ENCODE measurements at places on chromosomes 5 and 9.
A peak's percentile ranks its signal among the peaks of the same experiment; 100 is the strongest.

GRCh38 chr9:27563738-27564430 is 9.4 kb downstream of the C9orf72 start:
- no peak for DNase-seq

DNA sequence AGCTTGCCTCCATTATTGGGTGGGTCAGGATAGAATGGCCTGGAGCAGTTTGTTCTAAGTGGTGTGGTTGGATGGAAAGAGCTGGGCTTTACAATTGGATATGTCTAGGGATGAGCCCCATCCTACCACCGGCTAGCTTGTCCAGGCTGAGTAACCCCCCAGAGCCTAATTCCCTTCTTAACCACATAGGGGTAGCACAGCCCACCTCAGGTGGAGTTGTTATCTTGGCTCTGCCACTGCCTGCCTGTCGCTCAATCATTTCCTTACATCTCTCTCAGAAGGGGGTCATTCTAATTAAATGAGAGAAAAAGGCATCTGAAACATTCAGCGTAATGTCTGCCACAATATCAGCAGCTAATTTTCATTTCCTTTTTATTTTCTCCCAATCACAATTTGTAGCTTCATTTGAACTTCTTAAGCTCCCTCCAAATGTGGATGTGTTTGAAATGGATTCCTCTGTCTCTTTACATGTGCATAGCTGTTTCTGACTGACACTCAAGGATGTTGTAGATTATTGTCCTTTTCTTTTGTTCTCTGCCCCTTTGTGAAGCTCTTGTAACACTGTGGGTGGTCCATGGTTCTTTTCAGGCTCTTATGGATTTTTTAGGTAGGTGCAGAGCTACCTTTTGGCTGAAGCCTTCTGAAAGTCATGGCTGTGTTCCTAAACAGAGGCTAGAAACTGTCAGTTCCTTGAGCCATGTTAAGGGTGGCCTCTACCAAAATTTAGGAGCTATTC is 383.1 kb upstream of the KLF4 start:
- DNase-seq, result no peak

DNA sequence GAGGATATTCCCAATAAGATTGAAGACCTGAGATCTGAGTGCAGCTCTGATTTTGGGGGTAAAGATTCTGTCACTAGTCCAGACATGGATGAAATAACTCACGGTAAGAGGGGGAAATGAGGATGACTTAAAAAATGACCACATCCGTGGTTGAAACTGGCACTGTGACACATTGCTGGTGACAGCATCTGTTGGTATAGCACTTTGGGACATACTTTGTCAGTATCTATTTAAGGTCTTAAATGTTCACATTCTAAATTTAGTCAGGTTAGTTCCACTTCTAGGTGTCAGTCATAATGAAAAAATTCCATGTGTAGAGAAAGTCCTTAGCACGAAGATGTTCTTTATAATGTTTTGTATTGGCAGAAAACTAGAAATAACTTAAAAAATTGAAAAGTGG is 70.9 kb downstream of the GAPVD1 start:
- no peak for DNase-seq

GRCh38 chr5:58074222-58074621 is 385.7 kb downstream of the PLK2 start:
- no peak for DNase-seq

DNA sequence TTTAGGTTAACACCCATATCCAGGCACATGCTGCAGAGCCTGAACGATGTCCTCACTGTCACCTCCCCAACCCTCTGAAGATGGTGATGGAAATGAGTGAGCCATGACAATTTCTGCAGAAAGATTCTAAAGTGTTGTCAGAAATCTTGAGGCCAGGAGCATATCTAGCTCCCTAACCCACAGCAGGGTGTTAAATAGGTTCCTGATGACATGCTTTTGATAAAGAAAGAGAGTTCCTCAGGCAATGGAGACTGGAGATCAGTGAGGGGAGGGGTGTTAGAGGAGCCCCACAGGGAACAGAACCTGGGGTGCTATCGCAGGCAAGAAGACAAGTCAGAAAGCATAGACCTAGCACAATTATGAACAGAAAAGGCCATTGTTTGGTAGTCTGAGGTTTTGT is 95.7 kb downstream of the ENC1 start:
- no peak for DNase-seq

DNA sequence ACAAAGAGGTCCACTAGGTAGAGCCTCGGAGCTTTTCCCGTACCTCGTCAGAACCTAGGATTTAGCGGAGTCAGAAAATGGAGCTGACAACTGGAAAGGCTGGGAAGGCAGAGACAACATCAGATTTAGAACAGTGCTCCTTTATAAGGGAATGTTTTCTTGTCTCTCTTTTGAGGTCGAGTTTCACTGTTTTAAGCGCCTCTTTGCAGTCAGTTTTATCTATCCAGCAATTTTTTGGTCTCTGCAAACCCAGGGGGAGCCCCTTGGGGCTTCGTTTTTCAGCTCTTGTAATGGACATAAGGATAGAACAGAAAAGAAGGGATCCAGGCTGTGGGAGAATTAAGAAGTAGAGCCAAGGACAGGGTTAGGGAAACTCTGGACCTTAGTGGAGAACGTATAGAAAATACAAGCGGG is 80.5 kb downstream of the FNBP1 start:
- no peak for DNase-seq

DNA sequence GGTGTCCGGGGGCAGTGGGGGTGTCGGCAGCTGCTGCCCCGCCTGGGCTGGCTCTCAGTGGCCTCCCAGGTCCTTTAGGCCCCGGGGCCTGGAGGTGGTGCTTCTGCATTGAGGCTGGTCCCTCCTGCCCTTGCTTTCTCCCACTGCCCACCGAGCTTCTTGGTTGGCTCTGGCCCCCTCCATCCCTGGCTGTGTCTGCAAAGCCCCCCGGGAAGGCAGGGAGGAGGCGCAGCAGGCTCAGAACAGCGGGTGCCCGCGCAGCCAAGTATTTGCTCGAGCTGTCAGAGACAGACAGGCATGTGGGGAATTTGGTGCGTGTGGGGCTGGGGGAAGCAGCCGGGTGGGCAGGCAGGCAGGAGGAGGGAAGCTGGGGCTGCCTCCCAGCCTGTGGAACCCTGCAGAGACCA is 11.5 kb downstream of the CXXC5 start:
- DNase-seq, result peak; percentile 70

DNA sequence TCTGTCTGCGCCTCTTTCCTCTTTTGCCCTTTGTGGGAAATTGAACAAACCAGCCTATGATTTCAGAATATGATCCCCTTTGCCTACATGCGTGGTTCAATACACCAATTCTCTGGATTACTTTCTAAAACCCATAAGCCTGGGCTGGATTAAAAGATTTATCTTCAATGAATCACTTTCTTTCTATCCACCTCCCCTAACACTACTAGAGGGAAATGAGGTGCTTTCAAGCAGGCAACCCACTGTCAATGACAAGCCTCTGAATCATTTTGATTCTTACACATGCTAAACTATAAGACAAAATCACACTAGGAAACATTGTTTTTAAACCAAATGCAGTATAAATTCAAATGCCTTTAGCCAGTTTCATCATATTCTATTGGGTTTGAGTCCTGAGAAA is 257.5 kb downstream of the AGTPBP1 start:
- DNase-seq, result no peak

DNA sequence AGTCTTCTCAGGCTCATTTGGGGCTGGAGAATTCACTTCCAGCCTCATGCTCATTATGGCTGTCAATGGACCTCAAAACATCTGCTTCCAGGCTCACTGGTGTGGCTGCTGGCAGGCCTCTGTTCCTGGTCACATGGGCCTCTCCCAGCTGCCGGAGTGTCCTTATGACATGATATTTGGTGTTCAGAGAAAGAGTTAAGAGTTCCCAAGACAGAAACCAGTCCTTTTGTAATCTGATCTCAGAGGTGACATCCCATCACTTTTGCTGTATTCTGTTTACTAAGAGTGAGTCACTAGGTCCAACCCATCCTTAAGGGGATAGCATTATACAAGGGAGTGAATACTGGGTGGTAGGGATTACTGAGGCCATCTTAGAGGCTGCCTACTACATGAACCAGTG is 104.6 kb downstream of the CACNA1B start:
- peak; percentile 40 for DNase-seq

- DNase-seq, result no peak
These were observed 45.1 kb upstream of the ROR2 start for GRCh38 chr9:91995000-91995655.

GRCh38 chr9:36974731-36975130 is 59.3 kb downstream of the PAX5 start:
- no peak for DNase-seq

- DNase-seq, result no peak
These were observed 39.0 kb downstream of the DDX31 start for GRCh38 chr9:132630811-132631210.

DNA sequence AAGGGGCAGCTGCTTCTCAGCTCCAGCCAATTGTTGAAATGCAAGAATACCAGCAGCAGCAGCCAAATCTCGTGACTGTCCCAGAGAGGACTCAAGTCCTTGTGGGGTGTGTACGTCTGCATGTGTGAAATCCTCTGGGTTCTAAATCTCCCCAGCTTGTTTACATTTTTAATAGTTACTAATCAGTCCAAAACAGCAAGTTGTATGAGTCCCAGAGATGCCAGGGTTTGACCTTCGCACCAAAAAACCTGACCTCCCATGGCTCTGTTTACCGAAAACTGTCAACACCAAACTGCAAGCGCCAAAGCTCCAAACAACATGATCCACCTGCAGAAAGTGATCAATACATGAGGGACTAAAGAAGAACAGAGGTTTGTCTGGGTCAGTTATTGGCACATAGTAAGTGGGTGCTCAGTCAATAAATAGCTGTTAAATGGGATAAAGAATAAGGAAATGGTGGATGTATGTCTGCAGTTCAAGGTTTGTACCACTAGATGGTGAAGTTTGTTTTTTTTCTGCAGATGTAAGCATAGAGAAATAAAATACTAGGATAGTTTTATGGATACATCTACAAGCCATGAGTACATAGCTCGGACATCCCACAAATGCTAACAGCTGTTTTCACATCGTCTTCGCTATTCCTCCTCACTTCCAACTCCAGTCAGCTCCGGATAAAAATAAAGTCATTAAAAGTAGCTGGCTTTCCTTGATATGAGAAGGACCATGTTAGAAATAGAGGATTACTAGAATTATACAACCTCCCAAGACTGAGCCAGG is 85.3 kb upstream of the ADRB2 start:
- no peak for DNase-seq

DNA sequence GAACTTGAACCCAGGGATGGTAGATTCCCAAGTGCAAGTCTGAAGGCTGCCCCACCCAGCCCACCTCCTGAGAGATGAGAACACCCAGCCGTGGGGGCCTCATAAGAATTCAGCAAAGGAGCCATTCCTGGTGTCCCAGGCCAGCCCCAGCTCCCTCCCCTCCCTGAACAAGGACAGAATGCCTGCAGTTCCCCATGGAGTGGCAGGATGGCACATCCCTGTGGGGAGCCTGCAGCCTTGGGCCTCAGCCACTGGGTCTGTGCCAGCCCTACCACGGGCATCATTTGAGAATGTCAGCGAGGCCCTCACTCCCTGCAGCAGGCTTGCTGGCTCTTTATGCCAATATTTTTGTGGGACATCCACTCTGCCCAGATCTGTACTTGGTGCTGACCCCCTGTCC is 36.2 kb upstream of the RAPGEF1 start:
- DNase-seq, result no peak

- no peak for DNase-seq
These were observed 22.4 kb downstream of the ZDHHC11B start for GRCh38 chr5:761854-762710.

DNA sequence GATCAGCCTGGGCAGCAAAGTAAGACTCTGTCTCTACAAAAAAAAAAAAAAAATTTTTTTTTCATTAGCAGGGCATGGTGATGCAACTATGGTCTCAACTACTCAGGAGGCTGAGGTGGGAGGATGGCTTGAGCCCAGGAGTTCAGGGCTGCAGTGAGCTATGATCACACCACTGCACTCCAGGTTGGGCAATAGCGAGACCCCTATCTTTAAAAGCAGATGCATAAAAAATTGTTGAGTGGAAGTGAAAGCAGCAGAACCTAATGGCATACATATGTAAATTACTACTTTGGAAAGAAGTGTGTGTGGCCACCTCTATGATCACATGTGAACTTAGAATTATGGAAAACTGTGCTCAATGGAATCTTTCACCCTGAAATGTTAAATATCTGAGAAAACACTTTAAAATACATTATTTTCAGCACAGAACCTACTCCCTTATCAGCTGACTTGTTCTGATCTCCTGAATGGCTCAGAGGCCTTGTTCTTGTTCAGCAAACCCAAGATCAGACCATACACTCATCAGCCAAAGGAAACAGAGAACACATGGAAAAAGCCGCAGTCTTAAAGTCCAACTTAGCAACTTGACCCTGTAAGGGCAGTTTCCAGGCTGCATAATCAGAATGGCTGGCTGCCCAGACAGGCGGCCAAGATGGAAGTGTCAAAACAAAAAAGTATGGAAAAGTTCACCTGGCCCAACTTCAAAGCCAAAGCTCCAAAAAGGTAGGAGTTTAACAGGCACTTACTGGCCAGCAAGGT is 56.5 kb downstream of the SIL1 start:
- no peak for DNase-seq

- no peak for DNase-seq
These were observed 472.0 kb downstream of the ACTL7B start for GRCh38 chr9:108383796-108384195.

- no peak for DNase-seq
These were observed 79.5 kb downstream of the OSMR start for GRCh38 chr5:38925154-38925925.

GRCh38 chr5:71782771-71783770 is 64.0 kb downstream of the CARTPT start:
- peak; percentile 25 for DNase-seq

GRCh38 chr9:88926781-88927505 is 64.3 kb upstream of the S1PR3 start:
- no peak for DNase-seq

DNA sequence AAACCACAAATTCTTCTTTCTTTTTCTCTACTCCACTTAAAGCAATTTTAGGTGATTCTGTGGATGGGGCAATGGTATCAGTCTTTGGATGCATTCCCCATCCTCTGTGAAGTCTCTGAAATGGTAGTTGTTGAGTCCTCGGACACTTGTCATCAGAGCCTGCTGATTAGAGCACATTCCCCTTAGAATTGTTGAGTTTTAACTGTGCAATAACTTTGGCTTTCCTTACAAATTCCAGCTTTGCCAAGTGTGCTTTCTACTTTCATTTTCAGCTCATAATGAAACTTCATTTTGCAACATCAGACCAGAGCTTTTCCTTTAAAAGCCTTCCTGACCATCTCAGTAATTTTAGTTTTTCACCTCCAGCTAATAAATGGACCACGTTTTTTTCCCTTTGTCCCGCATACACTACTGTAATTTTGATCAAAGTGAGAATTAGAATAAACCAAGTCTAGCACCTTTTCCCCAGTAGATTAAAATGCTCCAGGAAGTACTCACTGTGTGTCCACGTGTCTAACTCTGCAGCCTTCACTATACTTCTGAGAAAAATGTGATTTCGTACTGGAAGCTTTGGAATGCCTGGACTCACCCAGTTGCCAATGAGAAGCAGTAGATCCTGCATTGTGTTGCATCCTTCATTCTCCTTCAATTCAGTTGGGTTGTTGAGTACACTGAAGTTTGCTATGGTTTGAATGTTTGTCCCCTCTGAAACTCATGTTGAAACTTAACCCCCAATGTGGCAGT is 135.6 kb downstream of the NTRK2 start:
- no peak for DNase-seq

GRCh38 chr9:137046088-137046787 is at the start of gene NPDC1:
TSS of gene NPDC1 (minus strand) at chr9:137046177. CDS start at chr9:137045989, 188 bp downstream.
- DNase-seq, result no peak

GRCh38 chr5:75671506-75671905 is 45.7 kb downstream of the POC5 start:
- no peak for DNase-seq
